Stimulated activated CD8-positive, alpha-beta memory T cell treated with anti-CD3 and anti-CD28 coated beads, Interleukin-2, amount 100 ng/mL, for 48 hours (primary cell): ENCODE measurements at places on chromosomes 1 and 21.

DNA sequence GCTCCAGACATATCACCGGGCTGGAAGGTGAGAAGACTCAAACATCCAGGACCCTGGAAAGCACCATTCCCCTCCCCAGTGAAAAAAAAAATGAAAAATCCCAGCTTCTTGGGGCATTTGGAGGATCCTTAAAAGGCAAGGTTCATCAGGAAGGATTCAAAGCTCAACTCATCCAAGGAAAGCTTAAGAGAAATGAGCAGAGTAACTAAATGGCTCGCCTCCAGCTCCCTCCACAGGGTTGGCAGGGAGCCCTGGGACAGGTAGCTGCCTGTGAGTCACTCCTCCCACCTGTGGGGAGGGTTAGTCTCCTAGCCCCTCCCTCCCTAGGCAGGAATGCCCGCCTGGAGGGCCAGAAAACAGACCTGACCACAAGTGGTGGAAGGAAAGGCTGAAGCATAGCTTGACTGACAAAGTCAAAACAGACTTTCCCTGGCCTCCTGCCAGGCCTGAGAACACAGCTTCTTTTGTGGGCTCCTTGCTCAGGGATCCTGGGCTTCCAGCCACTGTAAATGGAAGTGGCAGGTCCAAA lies 712 bp upstream of the LAMB3 start:
- DNase-seq: peak; percentile 51

GRCh38 chr1:242535986-242536385 lies 11.5 kb upstream of the PLD5 start:
- DNase-seq: no peak

GRCh38 chr1:12372761-12373160 lies 142.9 kb downstream of the VPS13D start:
- no peak for DNase-seq

GRCh38 chr1:164912290-164912689 lies 353.3 kb downstream of the PBX1 start:
- DNase-seq: no peak

GRCh38 chr1:234712891-234713305 lies 102.9 kb upstream of the IRF2BP2 start:
- no peak for DNase-seq

DNA sequence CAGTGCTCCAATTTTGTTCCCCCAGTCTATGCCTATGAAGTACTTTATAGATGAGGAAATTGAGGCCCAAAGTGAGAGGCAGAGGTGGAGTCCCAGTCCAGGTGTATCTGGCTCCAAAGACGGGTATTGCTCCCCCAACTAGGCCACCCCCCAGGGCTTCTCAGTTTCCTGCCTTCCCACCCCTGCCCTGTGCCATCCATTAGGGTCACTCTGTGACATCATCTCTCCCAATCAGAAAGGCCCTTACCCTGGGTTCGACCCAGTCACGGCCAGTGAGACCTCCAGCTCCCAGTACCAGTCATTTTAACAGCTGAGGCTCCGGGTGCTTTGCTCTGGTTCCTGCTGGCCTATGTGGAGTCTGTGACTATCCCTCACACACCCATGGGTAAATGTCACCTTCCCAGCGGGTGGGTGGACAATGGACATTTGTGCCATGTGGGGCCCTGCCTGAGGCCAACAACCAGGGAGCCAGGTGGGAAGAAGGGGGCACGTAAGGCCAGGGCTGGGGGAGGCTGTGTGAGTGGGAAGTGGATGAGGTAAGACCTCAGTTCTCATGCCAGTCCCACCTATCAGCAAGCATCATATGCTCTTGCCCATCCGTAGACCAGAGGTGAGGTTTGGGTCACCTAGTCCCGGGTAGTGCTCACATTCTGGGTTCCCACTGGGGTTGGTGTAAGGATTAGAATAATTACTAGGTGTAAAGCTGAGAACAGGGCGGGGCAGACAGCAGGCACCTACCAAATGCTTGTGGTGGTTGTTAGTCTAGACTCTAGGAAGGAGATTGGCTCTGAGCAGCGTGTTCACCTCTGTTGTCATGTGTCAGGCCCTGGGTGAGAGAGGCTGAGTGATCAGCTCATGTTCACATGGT lies 685.9 kb downstream of the MATN1 start:
- DNase-seq: no peak

GRCh38 chr1:27018316-27018715 lies 5.7 kb upstream of the TENT5B start:
- no peak for DNase-seq

DNA sequence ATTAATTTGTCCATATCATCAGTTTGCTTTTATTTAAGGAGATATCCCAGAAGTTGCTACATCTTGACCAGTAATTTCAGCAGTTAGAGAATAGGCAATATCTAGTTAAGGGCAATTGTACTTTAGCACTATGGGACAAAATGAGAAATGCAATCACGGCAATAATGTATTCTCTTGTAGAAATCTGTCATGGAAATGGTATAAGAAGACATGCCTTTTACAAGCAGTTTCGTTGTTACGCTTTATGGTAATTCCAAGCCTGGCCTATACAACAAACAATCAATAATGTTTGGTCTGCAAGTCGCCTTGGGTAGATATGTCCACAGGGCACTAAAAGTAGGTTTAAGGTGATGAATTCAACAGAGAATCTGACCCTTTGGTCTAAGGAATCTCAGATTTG lies 1.2 kb upstream of the NOS1AP start:
- DNase-seq: no peak

GRCh38 chr1:159030311-159030710 lies 20.6 kb downstream of the IFI16 start:
- no peak for DNase-seq
